Activated naive CD8-positive, alpha-beta T cell treated with anti-CD3 and anti-CD28 coated beads, Interleukin-2, amount 10 ng/mL, durations not matched to agents 7 days and 5 days (primary cell): ENCODE measurements at places on chromosomes 7 and 10. TPM values are rescaled to one million over a fixed set of nuclear protein-coding genes. Genes with fewer than 3 reads are reported as not detected.

Gene PTN
- total RNA-seq = not detected

Gene CCL26
- total RNA-seq = not detected

Gene EBLN1
- not detected for total RNA-seq

Gene ACSL5
- 55.8 TPM for total RNA-seq
